Stimulated activated CD4-positive, alpha-beta T cell treated with anti-CD3 and anti-CD28 coated beads, Interleukin-1b, Interleukin-23, amount 100 ng/mL, for 1 hour (primary cell): ENCODE measurements at places on chromosomes 11 and 22.
A peak's percentile ranks its signal among the peaks of the same experiment; 100 is the strongest.

DNA sequence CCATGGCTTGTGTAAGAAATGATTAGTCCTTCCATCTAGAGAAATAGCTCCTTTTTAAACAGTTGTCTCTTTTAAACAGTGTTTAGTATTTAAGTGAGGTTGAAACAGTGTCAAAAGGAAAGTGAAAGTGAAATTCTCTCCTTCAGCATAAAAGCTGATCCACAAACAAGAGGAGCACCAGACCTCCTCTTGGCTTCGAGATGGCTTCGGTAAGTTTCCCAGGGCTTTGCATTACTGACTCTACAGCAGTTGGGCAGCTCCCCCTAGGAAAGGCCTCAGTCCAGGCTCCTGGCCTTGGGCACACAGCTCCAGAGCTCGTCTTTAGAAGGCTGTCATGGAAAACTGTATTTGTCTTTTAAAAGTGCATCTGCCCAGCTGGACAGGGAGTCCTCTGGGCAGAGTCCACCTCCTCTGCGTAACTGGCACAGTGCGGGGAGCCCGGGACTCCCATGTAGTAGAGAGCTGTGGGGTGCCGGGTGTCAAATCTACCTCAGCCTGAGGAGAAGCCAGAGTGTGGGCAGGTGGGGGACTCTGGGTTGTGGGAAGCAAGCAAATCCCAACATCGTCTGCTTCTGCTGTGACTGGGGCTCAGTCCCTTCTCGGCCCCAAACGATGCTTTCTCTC lies at the start of gene PLAAT4:
PLAAT4 (plus strand) TSS at position 140 of the 624 bp plus-strand sequence; CDS start at position 201, 61 bp downstream.
- no peak for DNase-seq

- peak; percentile 53 for DNase-seq
Measured at GRCh38 chr22:26671317-26672059, 14.1 kb downstream of the MIAT start.

DNA sequence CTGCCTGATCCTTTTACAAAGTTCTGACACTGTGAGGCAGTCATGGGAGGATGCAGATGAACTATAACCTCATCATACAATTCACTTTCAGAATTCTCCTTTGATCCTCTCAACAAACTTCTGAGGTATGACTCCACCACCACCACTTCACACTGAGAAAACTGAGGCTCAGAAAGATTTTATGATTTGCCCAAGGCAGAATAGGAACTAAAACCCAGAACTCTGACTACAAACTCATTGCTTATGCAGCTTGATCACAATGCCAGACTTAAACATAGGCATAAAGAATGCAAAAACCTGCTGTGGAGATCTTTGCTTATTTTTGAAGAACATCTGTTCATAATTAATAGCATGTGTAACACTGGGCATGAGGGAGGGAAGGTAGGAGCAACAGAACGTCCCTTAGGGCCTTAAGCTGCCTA lies 20.4 kb downstream of the FAM168A start:
- DNase-seq = no peak

DNA sequence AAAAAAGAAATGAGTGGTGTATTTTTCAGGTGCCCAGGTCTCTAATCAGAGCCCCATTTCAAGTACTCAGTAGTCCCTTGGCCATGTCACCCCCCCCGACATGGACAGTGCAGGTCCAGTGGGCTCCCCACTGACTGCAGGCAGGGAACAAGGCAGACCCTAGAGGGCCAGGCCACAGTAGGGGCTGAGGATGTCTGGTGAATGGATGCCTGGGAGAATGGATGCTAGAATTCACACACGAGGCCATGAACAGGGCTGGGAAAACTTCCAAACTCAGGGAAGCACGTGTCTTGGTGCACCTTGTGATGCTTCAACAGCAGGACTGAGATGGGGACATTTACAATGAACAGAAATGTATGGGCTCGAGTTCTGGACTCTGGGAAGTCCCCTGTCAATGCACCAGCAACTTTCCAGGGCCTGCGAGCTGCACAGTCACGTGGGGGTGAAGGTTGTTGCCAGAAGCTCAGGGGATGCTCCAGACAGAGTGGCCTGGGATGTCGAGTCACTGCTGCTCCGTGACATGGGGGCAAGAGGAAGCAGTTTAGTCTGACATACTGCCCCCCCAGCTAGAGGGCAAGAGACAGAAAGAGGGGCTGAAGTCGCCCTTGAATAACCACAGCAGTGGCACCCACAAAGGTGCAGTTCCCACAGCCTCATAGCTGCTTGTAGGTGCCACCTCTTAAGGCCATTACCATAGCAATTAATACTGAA lies 3.1 kb downstream of the APOBEC3G start:
- no peak for DNase-seq

GRCh38 chr11:47541070-47541469 lies 11.9 kb downstream of the CELF1 start:
- no peak for DNase-seq

- DNase-seq = no peak
Measured at GRCh38 chr11:95372097-95372656, 141.2 kb upstream of the SESN3 start.

- DNase-seq = no peak
Measured at GRCh38 chr22:19902245-19902715, 39.3 kb upstream of the COMT start.

GRCh38 chr22:39574779-39575551 lies 4.4 kb downstream of the CACNA1I start:
- DNase-seq = no peak

- DNase-seq = no peak
Measured at GRCh38 chr11:93031386-93031785, 61.9 kb downstream of the MTNR1B start.

DNA sequence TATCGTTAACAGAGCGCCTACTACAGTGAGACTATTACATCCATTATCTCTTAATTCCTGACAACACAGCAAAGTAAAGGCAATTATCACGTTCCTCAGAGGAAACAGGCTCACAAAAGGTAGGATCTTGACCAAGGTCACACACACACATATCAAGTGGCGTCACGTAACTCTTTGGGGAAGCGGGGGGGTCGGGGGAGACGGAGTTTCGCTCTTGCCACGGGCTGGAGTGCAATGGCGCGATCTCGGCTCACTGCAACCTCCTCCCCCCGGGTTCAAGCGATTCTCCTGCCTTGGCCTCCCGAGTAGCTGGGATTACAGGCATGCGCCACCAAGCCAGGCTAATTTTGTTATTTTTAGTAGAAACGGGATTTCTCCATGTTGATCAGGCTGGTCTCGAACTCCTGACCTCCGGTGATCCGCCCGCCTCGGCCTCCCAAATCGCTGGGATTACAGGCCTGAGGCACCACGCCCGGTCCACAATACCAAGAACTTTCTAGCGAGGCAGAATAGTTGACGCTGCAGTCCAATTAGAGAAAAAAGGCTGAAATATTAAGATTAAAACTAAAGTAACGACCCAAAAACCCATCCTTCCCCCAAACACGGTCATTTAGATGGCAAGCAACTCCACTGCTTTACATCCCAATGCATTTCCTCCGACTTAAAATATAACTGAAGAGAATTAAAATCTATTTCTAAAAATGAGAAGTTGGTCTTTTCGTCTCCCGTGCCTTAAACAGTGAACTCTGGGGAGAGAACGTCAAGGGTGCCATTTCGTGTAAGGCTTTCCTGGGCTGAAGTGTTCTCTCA lies 1.2 kb downstream of the DDX17 start:
- peak; percentile 33 for DNase-seq

DNA sequence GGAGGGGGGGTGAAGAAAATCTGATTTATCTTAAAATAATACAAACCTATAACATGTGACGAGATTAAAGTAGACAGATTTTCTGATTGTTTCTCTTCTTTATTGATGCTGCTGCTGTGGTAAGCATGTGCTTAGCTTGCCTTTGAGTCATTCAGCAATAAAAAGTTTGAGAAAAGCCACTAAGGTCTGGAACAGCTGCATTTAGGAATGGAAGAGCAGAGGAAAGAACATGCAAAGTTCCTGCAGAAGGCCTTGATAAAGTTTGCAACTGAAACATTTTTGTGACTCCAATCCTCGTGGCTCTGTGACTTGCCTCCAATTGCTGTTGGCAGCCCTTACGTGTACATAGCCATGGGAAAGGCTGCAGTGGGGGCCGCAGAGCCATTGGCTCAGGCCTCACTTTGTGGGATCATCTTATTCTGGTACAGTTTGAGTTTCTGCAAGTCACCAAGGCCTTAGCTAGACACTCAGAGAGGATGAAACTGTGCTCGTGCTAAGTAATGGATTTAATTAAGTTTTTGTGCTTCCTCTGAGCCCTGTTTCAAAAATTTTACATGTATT lies 370.2 kb downstream of the AASDHPPT start:
- DNase-seq = no peak

DNA sequence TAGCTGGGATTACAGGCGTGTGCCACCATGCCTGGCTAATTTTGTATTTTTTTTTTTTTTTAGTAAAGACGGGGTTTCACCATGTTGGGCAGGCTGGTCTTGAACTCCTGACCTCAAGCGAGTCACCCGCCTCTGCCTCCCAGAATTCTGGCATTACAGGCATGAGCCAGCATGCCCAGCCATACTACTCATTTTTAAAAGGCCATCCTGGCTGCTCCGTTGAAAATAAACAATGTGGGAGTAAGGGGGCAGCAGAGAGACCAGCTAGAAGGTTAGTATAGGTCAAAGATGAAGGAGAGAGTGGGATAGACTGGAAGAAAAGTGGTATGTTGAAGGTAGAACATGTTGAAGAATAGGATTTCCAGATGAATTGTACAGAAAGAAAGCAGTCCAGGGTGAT lies 17.6 kb upstream of the LIN7C start:
- no peak for DNase-seq
